ENCODE measurements at places on chromosomes 6 and 20. TPM values are rescaled to one million over a fixed set of nuclear protein-coding genes. Genes with fewer than 3 reads are reported as not detected.

SLC24A3 gene
- 0.44 TPM for total RNA-seq

MMP24 gene
- total RNA-seq = 14.8 TPM

DNA sequence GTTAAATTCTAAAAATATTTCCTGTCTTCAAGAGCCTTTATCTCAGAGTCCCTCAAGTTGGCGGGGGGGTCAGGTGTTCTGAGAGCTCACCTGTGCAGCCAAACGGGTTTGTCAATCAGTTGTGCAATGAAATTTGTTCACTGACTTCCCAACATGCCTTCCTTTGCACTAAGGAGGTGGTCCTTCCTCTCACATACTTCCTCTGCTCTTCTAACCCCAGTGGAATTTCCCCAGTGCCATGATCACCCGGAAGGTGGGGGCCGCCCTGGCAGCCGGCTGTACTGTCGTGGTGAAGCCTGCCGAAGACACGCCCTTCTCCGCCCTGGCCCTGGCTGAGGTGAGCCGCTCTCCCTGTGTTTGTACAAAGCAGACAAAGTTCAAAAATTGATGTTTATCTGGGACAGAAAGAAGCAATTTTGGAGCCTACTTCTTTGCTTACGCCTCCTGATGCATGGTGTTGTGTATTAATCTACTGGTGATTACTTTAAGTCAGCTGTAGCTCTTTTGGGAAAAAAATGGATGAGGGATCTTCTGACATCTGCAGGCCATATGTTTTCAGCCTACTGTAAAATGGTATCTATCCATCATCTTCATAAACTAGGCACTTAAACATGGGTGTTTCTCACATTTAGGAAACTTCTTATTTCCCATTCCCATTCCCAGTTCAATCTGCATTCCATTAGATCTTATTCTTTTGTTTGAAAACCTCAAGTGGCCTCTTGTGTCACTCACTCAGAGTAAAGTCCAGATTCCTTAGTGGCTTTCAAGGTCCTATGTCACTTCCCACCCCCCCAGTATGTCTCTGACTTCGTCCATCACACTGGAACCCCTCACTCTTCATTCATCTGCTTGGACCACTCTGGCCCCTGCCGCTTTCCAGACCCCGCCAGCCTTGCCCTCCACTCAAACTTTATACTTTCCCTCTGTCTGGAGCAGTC, 10.1 kb downstream of the ALDH5A1 start:
- DNase-seq = no peak

ISM1 gene
- total RNA-seq = not detected

DNA sequence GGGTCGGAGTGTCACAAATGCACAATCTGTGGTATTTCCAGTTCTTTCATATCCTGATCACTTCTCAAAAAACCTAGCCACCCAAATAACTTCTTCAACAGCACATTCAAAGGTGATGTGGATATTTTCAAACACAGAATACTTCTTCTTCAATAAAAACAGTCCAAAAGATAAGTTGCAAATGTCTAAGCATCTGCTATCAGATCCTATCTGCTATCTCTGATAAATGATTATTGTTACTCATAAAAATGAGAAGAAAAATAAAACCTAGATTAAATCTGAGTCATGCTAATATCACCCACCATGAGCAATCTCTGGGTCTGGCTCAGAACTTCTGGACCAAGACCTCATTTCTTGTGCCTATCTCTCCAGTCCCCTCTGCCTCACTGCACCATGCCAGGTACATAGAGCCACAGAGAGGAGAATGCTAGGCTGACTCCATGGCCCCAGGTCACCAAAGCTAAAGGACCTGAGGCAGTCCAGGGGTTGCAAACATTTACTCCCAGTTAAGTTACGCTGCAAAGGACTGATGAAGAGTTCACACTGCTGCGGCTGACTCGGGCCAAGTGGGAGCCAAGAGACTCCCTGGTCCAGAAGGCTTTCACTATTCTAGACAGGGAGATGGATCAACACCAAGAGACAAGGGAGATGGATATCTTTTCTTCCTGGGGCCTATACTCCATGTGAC, 101.4 kb downstream of the KIF13A start:
- DNase-seq = no peak

CLPSL2 gene
- total RNA-seq = 10.8 TPM

TRIM31 gene
- not detected for total RNA-seq

ZSCAN23 gene
- 6.5 TPM for total RNA-seq

- DNase-seq = no peak
Observed at GRCh38 chr6:31438222-31438621, 34.8 kb downstream of the MICA start.

DNA sequence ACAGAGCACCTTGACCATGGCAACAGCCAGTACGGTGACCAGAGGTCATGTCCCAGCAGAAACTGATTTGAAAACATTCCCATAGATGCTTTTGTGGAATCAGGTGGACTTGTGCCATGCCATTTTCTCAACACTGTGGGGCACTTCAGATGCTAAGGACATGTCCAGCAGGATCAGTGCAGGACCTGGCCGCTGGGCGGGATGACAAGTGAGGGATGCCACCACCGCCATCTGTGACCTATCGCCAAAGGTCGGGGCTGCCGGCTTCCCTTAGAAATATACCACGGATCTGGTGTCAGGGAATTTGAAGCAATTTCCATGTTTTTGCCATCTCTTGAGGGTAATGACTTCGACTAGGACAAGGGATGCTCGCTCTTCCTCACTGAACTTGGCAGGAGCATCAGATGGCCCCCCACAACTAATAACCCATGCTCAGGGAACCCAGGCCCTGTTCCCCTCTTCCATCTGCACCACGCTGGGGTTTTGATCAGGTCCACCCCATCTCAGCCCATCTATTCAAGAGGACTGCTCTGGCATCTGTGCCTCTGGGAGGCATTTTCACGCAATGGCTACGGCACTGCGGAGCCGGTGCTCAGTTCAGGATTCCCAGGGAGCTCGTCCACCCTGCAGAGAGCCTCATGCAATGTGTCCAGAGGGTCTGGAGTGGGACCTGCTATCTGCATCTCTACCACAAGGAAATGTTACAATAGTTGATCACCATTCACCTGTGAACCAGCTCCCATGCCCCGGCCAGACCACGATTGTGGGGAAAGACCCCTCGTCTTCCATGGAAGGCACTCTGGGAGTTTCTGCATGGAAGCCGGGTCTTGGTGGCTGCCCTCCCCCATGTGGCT, 302.6 kb downstream of the TAF4 start:
- DNase-seq = no peak

PI3 gene
- total RNA-seq = not detected

DNA sequence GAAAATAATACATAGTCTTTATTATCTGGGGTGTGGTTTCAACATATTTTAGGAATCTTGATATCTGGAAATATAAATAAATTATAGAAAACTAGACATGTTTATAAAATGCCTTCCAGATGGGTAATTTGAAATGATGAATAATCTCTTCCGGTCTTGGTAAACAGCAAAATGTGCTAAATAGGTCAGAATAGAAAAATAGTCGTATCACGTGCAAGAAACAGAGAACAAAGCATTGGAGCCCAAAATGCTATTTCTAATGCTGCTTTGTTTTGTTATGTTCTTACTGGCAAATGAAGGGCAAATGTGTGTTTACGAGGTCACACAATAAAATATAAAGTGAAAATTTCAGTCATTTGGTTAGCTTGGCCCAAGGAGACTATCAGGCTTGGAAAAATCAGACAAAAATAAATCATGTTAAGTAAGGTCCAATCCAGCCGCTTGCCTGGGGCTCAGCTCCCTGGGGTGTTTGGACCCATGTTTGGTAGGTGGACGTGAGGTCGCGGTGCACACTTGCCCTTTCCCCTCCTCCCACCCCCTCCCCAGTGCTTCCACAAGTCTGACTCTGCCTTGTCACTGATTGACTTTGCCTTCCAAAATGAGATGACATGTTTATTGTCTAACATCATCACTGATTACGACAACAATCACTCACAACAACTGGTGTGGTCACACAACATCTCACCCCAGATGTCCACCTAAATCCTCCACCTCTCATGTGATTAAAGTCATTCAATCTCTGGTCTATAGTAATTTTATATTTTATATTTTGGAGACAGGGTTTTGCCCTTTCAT, 56.0 kb downstream of the RIN2 start:
- no peak for DNase-seq

- peak; percentile 34 for DNase-seq
Observed at GRCh38 chr6:168130168-168130696, 51.2 kb upstream of the FRMD1 start.

- no peak for DNase-seq
Observed at GRCh38 chr20:48562586-48563116, 265.1 kb downstream of the PREX1 start.

- DNase-seq = no peak
Observed at GRCh38 chr20:23909390-23909789, 29.8 kb upstream of the CST5 start.

CDH4 gene
- 3.9 TPM for total RNA-seq

LAMA5 gene
- 61.0 TPM for total RNA-seq

DNA sequence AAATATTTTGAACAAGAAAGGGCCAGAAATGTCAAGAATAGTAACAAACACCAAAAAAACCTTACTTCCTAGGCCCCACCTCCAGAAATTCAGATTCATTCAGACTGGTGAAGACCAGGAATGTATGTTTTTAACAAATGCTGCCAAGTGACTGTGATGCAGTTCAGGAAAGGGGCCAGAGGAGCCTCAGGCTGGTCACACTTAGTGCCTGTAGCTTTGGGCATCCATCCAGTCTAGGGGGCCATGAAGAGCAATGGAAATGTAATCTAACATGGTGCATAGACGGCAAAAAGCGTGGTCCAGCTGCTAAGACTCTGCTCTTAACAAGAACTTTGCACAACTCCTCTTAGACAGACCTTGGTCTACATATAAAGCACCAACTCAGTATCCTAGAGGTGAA, 7.1 kb downstream of the GJA1 start:
- no peak for DNase-seq

BMP7 gene
- total RNA-seq = 43.9 TPM

SMPDL3A gene
- 1.8 TPM for total RNA-seq

TIAM2 gene
- total RNA-seq = 10.2 TPM

DNA sequence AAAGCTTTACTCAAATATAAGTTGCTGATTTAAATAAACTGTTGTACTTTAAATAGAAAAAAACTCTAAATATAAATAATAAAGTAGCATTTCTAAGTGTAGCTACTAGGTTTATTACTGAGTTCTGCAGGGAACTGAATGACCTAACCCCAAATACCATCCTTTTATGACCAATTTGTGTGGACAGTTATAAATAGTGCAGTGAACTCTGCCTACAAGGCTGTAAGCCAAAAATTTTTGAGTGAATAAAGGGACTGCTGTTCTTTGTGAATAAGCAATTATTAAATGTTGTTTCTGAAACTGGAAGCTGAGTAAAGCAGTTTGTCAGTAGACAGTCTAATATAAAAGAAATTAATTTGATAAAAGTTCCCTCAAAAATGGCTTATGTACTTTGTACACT, 90.8 kb upstream of the ELOVL5 start:
- DNase-seq = no peak

DNA sequence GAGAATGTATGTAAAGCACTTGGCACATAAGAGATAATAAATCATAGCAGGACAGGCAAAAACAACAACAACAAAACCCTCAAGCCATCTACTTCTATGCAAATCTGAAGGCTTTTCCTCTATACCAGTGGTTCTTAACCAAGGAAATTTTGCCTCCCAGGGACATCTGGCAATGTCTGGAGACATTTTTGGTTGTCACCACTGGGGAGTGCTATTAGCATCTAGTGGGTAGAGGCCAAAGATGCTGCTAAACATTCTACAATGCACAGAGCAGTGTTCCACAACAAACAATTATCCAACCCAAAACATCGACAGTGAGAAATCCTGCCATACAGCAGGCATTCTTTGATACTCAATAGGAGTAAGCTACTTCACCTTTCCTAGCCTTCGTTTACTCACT, 28.2 kb downstream of the NDRG3 start:
- DNase-seq = peak; percentile 38

Measured in H7 (cell line).